ENCODE measurements at places on chromosomes 5 and 9.

DNA sequence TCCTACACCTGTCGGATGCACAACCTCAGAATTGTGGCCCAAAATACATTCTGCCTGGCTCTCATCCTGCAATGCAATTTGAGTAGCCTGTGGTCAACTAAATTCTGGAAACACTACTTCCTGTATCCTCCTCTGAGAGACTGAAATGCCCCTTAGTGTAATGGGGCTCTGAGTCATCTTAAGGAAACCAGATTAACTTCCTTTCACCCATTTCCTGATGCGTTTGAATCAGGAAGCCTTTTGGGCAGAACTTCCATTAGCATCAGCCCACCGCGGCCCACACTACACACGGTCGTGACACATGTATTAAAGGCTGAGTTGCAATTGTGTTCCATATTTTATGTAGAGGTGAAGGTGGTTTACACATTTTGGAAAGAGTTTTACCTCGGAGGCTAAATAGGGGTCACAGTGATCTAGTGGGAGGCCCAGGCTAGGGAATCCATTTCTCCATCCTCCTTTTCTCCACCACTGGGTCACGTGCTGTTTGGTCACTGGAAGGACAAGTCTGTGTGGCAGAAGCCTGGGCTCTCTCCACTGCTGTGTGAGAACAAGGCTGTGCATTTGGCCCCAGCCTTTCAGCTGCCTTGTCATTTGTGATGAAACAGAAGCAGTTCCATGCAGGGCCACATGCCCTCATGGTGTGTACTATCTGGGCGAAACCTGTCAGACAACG is 55.9 kb downstream of the DAP start:
- DNase-seq, result peak; percentile 58

- DNase-seq, result peak; percentile 36
These were observed 21.2 kb upstream of the RNU6ATAC start for GRCh38 chr9:134185536-134186011.

GRCh38 chr9:5628530-5629311 is at the start of gene RIC1:
TSS of gene RIC1 (plus strand) at chr9:5629107. CDS start at chr9:5629310, 203 bp downstream.
- DNase-seq, result peak; percentile 97

- peak; percentile 92 for DNase-seq
These were observed at the start of gene TMEM232 for GRCh38 chr5:110726249-110727024. TSS of gene TMEM232 (minus strand) at chr5:110726671. CDS start at chr5:110667352, 59,319 bp downstream.

DNA sequence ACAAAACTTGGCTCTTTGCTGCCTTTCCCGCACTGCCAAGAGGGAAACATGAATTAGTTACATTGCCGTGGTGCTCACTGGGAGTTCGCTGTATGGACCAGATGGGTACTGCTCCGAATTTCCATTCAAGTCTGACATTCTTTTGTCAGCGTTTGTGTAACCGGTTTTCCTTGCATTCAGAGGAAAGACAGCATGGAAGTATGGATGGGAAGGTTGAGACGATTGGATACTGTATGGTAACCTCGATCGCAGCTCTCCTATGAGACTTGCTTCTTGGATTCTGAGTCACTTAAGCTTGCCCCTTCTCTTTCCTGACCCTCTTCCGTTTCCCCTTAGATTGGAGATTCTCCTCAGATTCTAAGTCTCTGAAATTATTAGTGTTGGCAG is 625 bp upstream of the UBLCP1 start:
- no peak for DNase-seq

GRCh38 chr9:78288214-78288892 is 8.6 kb upstream of the PSAT1 start:
- DNase-seq, result no peak

DNA sequence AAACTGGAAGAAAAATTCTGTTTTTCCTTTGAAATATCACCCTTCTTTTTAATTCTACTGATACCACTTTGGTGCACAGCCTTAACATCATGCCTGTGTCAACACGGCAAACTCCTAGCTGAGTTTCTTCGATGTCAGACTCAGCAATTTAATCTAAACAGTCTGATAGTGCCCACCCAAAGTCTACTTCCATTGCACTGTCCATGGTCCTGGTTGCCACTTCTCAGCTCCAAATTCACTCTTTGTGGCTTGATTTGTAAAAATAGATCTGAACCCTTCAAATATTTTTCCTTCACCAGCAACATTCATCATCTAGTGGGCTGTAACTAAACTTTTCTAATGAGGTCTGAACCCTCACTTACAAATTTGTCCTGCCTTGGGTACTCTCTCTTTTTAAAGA is 107.8 kb downstream of the NUDT12 start:
- no peak for DNase-seq
